Calu3 (cell line): ENCODE measurements at places on chromosomes 6 and 20. TPM values are rescaled to one million over a fixed set of nuclear protein-coding genes. Genes with fewer than 3 reads are reported as not detected.
A peak's percentile ranks its signal among the peaks of the same experiment; 100 is the strongest.

DNA sequence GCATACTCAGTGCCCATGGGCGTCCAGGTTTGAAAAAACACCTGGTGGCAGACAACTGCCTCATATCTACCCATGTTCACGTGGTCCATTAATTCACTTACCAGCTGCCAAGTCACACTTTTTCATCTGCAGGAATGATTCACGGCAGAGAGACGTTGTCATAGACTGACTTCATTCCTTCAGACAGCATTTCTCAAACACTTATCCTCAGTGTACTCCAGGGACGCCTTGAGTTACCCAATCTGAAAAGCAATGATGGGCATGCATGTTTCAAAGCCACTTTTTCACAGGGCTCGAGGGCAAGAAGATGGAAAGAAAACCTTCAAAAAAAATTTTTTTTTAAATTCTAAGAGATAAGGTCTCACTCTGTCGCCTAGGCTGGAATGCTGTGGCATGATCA lies 6.0 kb downstream of the MMP24OS start:
- peaks cover 9% of the 10 kb centered on the region for H3K4me1 ChIP-seq
- H3K36me3 ChIP-seq: peaks cover 54% of the 10 kb centered on the region
- H3K27me3 ChIP-seq: no peaks in the 10 kb centered on the region
- no peak for DNase-seq

The R3HDML gene
- total RNA-seq: not detected in 2 replicates

DNA sequence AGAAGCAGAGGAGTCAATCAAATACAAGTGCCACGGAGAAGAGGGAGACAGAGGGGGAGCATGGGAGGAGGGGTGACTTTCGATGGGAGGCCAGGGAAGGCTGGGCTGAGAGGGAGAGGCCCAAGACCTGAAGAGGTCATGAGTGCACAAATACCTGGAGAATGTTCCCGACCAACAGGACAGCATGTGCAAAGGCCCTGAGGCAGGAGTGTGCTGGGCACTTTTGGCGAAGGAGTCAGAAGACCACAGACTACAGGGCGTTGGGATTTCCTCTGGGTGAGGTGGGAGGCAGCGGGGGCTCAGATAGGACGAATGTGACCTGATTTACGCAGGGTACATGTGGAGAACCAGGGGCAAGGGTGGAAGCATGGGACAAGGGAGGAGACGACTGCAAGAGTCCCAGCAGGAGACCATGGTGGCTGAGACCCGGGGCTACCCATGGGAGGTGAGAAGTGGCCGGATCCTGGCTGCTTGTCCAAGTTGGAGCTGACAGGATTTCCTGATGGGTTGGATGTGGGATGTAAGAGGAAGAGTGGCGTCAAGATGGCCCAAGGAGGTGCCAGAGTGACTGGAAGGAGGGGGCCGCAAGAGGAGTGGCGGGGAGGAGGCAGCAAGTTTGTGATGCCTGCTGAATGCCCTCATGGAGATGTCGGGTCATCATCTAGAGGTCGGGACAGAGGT lies 23.4 kb downstream of the PREX1 start:
- peaks cover 93% of the 10 kb centered on the region for H3K27me3 ChIP-seq
- H3K4me3 ChIP-seq: no peak overlapping the region
- H3K4me1 ChIP-seq: no peaks in the 10 kb centered on the region
- no peaks in the 10 kb centered on the region for H3K36me3 ChIP-seq
- DNase-seq: no peak
- no peak overlapping the region for H3K27ac ChIP-seq

- no peak overlapping the region for H3K27ac ChIP-seq
- no peak overlapping the region for H3K4me3 ChIP-seq
- H3K27me3 ChIP-seq: no peaks in the 10 kb centered on the region
- peaks cover 11% of the 10 kb centered on the region for H3K4me1 ChIP-seq
- peaks cover 17% of the 10 kb centered on the region for H3K36me3 ChIP-seq
Measured at GRCh38 chr6:169177516-169178166, 76.0 kb downstream of the THBS2 start.

The ASCC3 gene
- total RNA-seq: 40.5 and 45.6 TPM in 2 replicates

GRCh38 chr6:37582306-37582705 lies 82.6 kb upstream of the CCDC167 start:
- DNase-seq: peak; percentile 27
- H3K4me1 ChIP-seq: peaks cover 8% of the 10 kb centered on the region
- no peaks in the 10 kb centered on the region for H3K36me3 ChIP-seq
- peaks cover 38% of the 10 kb centered on the region for H3K27me3 ChIP-seq
- no peak overlapping the region for H3K27ac ChIP-seq

The OGFRL1 gene
- 18.2 and 21.0 TPM in 2 replicates for total RNA-seq

- H3K27ac ChIP-seq: no peak overlapping the region
- no peaks in the 10 kb centered on the region for H3K27me3 ChIP-seq
- DNase-seq: no peak
- H3K4me3 ChIP-seq: no peak overlapping the region
- H3K36me3 ChIP-seq: peaks cover 15% of the 10 kb centered on the region
- peaks cover 12% of the 10 kb centered on the region for H3K4me1 ChIP-seq
Measured at GRCh38 chr6:118889163-118889562, 4.8 kb upstream of the ASF1A start.

GRCh38 chr6:151753581-151753980 lies 53.9 kb upstream of the ESR1 start:
- no peak overlapping the region for H3K4me3 ChIP-seq
- H3K27ac ChIP-seq: no peak overlapping the region
- no peaks in the 10 kb centered on the region for H3K36me3 ChIP-seq
- H3K4me1 ChIP-seq: no peaks in the 10 kb centered on the region

- no peak for DNase-seq
- H3K4me3 ChIP-seq: no peak overlapping the region
- peaks cover 53% of the 10 kb centered on the region for H3K36me3 ChIP-seq
- H3K27me3 ChIP-seq: no peaks in the 10 kb centered on the region
- H3K4me1 ChIP-seq: peaks cover 4% of the 10 kb centered on the region
- peak overlapping the region; percentile 80 for H3K27ac ChIP-seq
Measured at GRCh38 chr20:3927486-3928291, 38.5 kb downstream of the PANK2 start.

GRCh38 chr6:32943864-32944649 lies 3.2 kb upstream of the HLA-DMB start:
- H3K4me1 ChIP-seq: peaks cover 28% of the 10 kb centered on the region
- no peak overlapping the region for H3K27ac ChIP-seq
- H3K36me3 ChIP-seq: peaks cover 12% of the 10 kb centered on the region
- no peaks in the 10 kb centered on the region for H3K27me3 ChIP-seq

DNA sequence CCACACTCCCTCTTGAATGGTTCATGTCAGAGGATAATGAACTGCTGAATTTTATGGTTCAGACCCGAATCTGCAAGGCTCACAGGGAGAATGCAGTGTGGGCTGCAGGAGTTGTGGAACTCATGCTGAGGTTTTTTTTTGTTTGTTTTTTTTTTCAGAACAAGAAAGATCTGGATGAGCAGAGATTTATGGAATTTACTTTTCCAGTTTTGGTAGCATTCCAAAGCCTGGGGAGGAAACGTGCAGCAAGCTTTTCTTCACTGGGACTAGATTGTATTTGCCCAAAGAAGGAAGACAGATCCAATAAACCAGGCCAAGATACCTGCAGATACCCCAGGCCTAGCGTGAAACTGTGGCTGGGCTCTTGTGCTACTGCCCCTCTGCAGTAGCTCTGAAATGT lies 223.9 kb upstream of the TAB2 start:
- H3K27me3 ChIP-seq: no peaks in the 10 kb centered on the region
- no peaks in the 10 kb centered on the region for H3K4me1 ChIP-seq
- H3K4me3 ChIP-seq: no peak overlapping the region
- no peak for DNase-seq
- H3K36me3 ChIP-seq: no peaks in the 10 kb centered on the region
- no peak overlapping the region for H3K27ac ChIP-seq

The VSTM2L gene
- 0.71 and 2.8 TPM in 2 replicates for total RNA-seq

The ZNF311 gene
- 1.4 and 2.2 TPM in 2 replicates for total RNA-seq

DNA sequence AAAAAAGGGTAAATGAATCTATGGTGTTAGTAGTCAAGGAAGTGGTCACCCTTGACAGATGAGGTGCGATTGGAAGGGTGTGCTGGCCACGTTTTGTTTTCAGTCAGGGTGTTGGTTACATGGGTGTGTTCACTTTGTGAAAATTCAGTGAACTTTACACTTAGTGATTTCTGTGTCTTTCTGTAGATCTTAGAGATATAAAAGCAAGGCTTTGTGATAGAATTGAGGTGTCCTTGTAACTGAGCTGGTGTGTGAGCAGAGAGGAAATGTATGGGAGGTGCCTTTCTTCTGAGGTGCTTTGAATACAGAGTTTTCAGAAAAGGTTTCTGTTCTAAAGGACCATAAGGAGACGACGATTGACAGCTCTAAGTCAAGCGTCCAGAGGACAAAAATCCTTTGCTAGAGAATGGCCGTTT lies 90.5 kb downstream of the SAMD3 start:
- H3K4me3 ChIP-seq: no peak overlapping the region
- DNase-seq: no peak
- H3K4me1 ChIP-seq: peaks cover 12% of the 10 kb centered on the region
- no peaks in the 10 kb centered on the region for H3K36me3 ChIP-seq
- H3K27ac ChIP-seq: no peak overlapping the region

The ELOVL4 gene
- total RNA-seq: 1.6 and 2.1 TPM in 2 replicates

GRCh38 chr6:139124887-139125672 lies 9.8 kb upstream of the HECA start:
- H3K36me3 ChIP-seq: no peaks in the 10 kb centered on the region
- no peak overlapping the region for H3K27ac ChIP-seq
- DNase-seq: peak; percentile 39
- no peak overlapping the region for H3K4me3 ChIP-seq

DNA sequence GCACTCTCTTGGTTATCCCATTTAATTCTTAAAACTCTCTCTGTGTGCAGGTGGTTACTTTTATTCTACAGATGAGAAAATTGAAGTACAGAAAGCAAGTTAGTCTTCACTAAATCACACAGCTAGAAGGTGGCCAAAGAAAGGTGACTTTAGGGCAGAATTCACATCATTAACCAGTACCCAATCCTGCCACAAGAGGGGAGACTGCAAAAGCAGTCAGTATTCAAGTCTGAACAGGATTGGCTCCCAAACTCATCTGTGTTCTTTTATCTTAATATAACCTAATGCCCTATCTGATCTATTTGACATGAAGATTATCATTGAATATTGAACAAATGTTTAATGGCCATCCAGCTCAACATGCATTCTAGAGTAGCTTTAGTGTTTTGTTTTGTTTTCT lies 225.3 kb upstream of the FAM83B start:
- DNase-seq: peak; percentile 31
- no peaks in the 10 kb centered on the region for H3K27me3 ChIP-seq
- H3K36me3 ChIP-seq: no peaks in the 10 kb centered on the region
- no peak overlapping the region for H3K27ac ChIP-seq
- peaks cover 14% of the 10 kb centered on the region for H3K4me1 ChIP-seq

DNA sequence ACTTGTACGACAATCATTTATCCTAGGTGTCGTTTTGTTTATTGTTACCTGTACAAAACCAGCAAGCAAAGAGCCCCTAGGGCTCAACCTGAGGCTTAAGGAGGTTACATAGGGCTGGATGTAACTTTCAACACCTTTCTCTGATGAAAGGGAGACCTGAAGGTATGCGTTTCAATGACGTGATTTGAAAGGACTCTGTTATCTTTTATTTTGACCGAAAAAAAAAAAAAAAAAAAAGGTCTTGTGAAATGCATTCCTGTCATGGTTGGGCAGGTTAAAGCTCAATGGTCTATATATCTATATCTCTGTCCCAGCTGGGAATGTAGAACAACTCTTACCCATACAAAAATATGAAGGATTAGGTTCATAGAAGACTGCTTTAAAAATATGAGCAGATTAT lies 78.7 kb upstream of the SASH1 start:
- no peak overlapping the region for H3K4me3 ChIP-seq
- H3K27me3 ChIP-seq: no peaks in the 10 kb centered on the region
- peaks cover 22% of the 10 kb centered on the region for H3K4me1 ChIP-seq
- DNase-seq: no peak
- no peak overlapping the region for H3K27ac ChIP-seq
- H3K36me3 ChIP-seq: no peaks in the 10 kb centered on the region

DNA sequence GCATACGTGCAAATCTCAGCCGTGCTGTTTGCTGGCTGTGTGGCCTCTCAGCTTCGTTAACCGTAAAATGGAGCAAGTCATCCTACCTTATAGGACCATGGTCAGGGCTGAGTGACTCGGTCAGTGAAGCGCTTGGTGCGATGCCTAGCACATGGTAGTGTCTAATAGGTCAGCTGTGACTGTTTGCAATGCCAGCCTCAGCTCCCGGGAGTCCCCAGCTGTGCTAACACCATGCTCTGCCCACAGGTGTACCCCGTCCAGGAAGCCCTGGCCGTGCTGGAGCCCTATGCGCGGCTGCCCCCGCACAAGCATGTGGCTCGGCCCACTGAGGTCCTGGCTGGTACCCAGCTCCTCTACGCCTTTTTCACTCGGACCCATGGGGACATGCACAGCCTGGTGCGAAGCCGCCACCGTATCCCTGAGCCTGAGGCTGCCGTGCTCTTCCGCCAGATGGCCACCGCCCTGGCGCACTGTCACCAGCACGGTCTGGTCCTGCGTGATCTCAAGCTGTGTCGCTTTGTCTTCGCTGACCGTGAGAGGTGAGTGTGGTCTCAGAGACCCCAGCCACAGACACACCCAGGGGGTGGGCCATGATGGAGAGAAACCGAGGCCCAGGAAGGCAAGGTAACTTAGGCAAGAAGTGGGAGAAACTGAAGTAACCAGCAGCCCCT lies 10.6 kb downstream of the TRIB3 start:
- DNase-seq: no peak
- peaks cover 100% of the 10 kb centered on the region for H3K36me3 ChIP-seq
- H3K27me3 ChIP-seq: no peaks in the 10 kb centered on the region
- peaks cover 14% of the 10 kb centered on the region for H3K4me1 ChIP-seq
- H3K27ac ChIP-seq: no peak overlapping the region
- no peak overlapping the region for H3K4me3 ChIP-seq

DNA sequence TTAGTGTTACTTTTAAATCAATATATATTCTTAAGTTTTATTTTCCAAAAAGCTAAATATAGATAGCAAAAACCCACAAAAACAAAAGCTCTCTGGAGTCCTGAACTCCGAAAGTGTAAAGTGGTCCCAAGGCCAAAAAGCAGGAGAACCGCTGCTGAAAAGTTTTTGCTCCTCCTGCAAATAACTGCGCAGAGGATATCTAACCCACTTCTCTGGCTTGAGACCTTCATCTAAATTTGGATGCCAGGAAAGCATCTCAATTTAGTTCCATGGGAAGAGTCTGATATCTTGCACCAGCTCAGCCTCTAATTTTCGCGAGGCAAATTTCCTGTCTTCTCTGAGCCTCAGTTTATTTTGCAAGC lies 523 bp downstream of the MRPS10 start:
- H3K36me3 ChIP-seq: peaks cover 41% of the 10 kb centered on the region
- peak overlapping the region; percentile 96 for H3K4me3 ChIP-seq
- H3K4me1 ChIP-seq: peaks cover 27% of the 10 kb centered on the region
- no peak for DNase-seq
- H3K27me3 ChIP-seq: no peaks in the 10 kb centered on the region
